ENCODE measurements at places on chromosomes 2 and 18.

DNA sequence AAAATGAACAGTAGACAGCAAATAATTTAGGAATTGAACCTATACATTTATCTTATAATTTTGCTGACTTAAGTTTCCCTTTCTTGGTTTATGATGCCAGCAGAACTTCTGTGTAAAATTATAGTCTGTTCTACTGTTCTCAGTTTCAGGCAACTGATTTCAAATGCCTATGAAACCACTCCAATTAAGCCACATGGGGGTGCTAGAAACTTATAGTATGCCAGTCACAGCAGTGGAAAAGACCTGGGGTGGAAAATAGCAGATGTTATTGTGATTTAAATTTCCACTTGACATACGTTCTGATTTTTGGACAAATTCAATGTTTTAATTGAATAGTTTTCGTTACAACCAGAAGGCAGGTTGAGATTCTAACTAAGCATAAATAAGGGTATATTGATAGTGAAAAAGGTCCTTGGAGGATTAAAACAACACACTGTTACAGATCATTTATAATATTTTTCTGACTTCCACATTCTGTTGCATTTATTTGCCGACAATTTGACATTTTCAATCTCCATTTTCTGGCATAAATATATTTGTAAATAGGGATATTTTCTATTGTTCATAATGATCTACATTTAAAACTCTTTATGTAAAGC is 61.4 kb downstream of the CPS1 start:
- DNase-seq: peak; percentile 89

DNA sequence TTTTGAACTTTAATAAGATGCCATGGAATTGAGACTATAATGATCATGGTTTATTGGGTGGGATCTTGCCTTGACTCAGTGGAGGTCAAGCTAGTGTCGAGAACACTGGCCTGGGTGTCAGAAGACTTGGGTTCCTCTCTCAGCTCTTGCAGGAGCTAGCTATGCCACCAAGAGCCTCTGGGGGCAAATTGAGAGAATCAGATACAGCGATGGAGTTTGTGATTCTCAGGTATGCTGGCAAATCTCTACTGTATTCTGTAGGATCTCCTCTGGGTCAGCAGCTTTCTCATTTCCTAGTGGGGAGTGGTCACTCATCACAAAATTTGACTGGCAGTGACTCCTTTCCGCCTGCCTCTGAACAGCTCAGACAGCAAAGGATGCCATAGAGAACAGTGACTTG is 477.0 kb downstream of the RNF144A start:
- no peak for DNase-seq

DNA sequence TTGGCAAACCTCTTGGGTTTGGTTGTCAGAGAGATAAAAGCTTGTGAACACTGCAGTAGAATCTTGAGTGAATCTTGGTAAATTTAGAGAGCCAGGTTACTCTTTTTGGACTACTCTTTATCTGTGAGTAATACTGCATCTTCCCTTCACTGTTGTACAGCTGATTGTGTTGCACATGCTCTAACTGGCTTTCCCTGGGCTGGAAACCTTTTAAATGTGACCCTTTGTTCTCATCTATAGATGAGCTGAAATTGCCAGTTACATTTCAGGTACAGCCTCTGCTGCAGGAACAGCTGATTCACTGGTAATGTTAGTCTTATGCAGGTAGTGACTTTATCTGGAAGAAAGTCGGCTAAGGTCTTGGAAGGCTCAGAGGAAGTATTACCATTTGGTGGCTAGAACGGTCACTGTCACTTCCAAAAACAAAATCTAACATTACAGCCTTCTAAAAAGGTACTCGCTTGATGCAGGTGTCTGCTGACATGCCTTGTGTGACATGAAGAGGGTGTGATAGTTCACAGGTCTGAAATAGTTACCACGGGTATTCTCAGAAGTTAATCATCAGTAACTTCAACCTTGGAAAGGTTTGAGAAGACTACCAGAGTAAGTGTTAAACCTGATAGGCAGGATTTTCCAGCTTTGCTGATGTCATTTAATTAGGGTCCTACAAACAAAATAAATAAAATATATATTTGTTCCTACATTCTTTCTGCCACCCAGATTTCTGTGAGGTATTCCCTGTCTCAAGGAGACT is 851.1 kb downstream of the SLC4A3 start:
- no peak for DNase-seq

DNA sequence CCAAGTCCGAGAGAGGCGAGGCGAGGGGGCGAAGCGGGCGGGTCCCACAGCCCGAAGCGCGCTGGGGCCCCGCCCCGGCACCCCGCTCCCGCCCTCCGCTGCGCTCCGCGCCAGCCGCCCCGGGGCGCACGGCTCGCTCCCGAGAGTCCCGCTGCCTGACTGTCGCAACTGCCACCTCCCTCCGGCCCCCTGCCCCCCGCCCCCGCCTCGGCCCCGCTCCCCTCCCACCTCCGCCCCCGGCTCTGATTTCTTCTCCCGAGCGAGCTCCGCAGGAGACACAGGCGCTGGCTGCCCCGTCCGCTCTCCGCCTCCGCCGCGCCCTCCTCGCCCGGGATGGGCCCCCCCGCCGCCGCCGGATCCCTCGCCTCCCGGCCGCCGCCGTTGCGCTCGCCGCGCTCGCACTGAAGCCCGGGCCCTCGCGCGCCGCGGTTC is at the start of gene WNT6:
Gene WNT6 (plus strand): TSS at position 250 of the 432 bp plus-strand sequence. CDS start 233 bp downstream, outside the sequence.
- no peak for DNase-seq

GRCh38 chr2:99974275-99974674 is 168.1 kb downstream of the AFF3 start:
- no peak for DNase-seq
